NCI-H524 (cell line): ENCODE measurements at places on chromosomes 12 and 14.
A peak's percentile ranks its signal among the peaks of the same experiment; 100 is the strongest.

DNA sequence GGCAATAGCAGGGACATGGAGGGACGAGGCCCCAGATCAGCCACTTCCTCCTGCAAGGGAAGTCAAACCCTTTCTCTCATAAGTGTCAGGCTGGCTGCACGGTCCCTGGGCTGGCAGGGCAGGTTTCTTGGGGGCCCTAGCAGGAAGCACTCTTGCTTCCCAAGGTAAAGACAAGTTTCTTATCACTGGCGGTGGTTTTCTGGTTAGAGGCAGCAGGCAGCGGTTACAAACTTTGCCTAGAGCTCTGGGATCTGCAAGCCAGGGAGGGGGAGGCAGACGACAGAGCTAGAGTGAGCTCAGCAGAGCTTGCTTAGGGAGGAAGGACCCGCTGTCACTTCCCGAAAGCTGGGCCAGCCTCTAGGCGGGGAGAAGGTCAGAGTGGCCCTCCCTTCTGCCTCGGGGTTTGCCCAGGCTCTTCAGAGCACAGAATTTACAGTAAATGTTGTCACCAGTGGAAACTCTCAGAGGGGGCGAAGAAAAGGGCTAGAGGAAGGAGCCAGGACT lies 20.4 kb downstream of the BATF start:
- DNase-seq, result no peak

GRCh38 chr14:105480807-105481801 lies 5.6 kb upstream of the CRIP1 start:
- DNase-seq, result peak; percentile 91

- no peak for DNase-seq
Measured at GRCh38 chr12:64318605-64319004, 72.0 kb downstream of the C12orf56 start.

- peak; percentile 24 for DNase-seq
Measured at GRCh38 chr14:64878837-64879634, 671 bp downstream of the SPTB start.

DNA sequence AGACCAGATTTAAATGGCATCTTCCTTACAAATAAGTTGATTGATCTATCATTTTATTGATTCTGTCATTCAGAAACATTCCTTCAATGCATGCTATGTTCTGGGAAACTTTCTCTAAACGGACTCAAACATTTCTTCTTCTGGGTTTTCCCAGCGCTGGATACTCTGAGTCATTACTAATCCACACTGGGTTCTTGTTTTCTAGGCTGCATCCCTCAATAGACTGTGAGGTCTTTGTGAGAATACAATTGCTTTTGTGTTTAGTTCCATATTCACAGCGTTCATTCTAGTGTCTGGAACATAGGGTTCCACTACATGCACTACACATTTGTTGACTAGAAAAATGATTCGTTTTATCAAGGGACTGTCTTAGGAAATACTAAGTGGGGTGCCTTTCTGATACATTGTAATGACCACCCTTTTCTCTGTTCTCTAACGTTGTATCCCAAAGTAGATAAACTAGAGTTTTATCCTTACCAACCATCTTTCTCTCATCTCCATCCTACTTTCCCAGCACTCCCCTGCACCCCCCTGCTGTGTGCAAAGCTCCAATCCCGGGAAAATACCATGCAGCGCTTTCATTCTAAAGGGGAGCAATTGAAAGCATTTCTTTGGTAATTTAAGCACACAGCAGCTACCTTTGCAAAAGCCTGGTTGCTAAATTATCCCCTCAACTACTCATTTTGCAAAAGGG lies 878.7 kb downstream of the DIO2 start:
- no peak for DNase-seq

DNA sequence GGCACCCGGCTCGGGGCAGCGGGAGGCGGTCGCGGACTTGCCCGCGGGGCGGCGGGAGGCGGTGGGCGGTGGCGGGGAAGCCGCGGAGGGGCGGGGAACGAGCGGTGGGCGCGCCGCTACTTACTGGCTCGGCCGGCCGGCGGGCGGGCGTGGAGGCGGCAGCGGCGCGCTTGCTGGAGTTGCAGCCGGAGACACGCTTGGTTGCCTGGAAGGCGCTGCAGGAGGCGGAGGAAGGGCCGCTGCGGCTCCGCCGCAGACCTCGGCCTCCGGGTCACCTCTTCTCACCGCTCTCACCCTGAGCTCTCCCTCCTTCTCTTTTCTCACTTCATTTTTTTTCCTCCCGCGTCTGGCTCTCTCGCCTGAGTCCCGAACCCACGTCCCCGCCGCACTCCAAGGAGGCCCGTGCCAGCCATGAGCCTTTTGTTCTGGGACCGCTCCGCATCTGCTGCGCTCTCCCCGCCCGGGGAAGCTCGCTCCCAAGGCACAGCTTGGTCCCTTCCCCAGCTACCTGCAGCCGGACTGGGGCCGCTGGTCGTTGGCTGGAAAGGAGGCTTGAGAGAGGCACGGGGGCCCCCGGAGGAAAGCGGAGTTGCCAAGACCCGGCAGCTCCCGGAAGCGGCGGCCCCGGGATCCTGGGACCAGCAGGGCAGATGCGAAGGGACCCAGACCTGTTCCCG lies 592 bp upstream of the KCNK10 start:
- no peak for DNase-seq

DNA sequence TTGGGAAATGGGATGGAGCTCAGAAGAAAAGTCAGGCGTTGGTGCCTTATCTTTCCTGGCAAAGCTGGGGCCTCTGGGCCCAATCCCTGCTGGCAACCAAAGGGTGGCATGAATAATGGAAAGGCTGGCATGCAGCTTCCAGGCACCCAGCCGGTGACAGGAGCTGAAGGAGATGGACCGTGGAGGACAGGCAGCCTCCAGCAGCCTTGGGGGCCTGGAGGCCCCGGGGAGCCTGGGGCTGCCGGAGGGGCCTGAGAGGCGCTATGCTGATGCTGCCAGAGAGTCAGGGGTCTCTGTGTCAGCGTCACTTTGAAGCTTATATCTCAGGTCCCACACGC lies 38.2 kb upstream of the EML1 start:
- no peak for DNase-seq

- no peak for DNase-seq
Measured at GRCh38 chr14:95290871-95291431, 28.8 kb downstream of the CLMN start.

- no peak for DNase-seq
Measured at GRCh38 chr14:56487761-56488160, 91.8 kb upstream of the TMEM260 start.

DNA sequence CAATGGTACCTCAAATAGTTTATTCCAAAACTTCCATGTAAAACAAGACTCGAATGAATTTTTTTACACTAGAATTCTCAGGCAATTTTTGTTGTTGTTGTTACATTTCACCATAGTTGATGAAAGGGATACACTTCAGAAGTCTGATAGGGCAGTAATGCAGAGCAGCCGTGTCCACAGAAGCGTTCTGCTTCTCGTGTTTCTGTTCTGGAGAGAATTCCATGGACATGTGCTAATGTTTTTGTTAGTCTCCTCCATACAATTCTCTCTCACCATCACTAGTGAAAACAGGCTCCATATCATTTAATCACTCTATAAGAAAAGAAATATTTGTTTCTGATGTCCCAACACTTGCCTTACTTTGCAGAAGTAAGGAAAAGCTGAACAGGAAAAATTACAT lies 606.1 kb downstream of the SLC16A7 start:
- DNase-seq, result no peak

DNA sequence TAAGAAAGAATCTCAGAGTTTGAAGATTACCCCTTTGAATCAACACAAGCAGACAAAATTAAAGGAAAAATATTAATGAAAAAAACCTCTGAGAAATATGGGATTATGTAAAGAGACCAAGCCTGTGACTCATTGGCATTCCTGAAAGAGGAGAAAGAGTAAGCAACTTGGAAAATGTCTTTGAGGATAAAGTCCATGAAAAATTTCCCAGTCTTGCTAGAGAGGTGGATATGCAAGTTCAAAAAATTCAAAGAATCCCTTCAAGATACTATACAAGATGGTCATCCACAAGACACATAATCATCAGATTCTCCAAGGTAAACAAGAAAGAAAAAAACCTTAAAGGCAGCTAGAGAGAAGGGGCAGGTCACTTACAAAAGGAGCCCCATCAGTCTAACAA lies 13.3 kb downstream of the SLCO1B1 start:
- DNase-seq, result no peak

DNA sequence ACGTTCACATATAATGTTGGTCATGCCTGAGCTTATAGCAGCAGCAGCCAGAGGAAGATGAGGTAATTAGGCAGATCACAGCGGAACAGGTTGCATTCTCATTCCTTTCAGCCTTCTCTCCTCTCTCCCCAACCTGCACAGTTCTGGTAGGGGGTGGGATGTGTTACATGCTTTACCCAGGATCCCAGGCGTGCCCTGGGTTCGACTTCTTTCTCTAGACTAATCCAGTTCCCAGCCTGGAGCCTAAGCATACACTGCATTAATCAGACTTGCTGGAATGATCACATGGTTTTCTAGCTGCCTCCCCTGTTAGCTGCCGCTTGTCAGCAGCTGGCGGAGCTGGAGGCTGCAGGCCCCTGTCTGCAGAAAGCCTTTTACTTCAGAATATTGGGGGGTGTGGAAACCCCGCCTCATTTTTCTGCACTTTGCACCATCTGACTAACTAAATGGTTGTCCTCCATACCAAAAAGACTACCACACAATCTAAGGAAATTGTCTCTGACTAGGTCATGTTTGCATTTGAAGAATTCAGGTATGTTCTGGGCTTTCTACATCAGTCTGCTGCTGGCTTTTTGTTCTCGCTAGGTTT lies 46.0 kb upstream of the EVL start:
- no peak for DNase-seq

DNA sequence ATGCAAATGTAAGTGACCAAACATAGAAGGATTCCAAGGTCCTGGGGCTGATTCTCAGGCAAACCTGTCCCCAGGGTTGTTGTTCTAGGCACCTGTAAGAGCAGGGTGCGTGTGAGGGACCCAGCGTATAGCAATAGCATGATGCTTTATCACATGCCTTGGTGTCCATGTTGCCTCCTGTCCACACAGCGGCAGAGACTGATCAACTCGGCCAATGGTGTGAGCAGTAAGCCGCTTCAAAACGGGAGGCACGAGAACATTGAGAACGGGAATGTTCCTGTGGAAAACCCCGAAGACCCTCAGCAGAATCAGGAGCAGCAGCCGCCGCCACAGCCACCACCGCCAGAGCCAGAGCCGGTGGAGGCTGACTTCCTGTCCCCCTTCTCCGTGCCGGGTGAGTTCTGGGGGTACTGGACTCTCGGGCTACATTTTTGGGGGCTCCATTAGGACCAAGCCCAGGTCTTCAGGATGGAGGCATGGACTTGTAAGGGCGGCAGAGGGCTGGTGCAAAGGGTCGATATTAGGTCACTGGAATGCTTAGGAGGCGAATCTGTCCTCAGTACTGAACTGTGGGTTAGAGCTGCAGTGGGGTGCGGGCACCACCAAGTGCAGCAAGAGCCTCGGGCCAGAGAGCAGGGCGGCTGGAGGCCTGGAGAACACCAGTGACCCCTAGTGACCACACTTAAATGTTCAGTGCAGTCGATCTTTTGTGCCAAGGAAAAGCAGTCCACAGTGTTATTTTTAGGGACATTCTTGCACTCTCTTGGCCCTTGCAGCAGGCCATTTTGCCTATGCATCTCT lies 57.2 kb upstream of the RIN3 start:
- peak; percentile 84 for DNase-seq

GRCh38 chr14:61355892-61356325 lies 34.5 kb downstream of the PRKCH start:
- DNase-seq, result no peak

GRCh38 chr12:17108877-17109541 lies 503.0 kb upstream of the LMO3 start:
- DNase-seq, result no peak

DNA sequence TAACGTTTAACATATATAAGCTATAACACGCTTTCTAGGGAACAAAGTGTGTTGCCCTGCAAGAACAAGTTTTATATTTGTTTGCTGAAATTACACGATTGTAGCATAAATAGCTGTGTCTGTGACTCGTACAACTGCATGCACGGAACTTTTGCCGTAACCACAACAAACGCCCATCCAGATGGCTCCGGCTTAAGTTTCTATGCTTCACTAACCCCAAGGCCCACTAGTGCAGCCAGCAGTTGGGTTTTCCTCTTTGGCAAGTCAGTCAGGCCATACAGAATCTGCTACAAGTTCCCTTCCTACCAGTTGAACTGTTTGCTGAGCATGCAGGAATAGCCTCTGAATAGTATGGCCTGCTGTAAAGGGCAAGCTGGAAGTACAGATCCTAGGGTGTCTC lies 12.1 kb downstream of the CSRP2 start:
- DNase-seq, result peak; percentile 94
